ENCODE measurements at places on chromosomes 2 and 18.

- no peak for DNase-seq
These were observed 127.9 kb downstream of the UXS1 start for GRCh38 chr2:106065983-106066820.

GRCh38 chr2:205656461-205656860 lies 25.8 kb upstream of the NRP2 start:
- no peak for DNase-seq

- DNase-seq, result no peak
These were observed 11.6 kb downstream of the CD28 start for GRCh38 chr2:203718087-203718486.

- DNase-seq, result no peak
These were observed 20.5 kb downstream of the APLF start for GRCh38 chr2:68487773-68488355.

GRCh38 chr2:174607989-174608865 lies 10.6 kb upstream of the WIPF1 start:
- no peak for DNase-seq

GRCh38 chr2:224400886-224401632 lies 848 bp downstream of the FAM124B start:
- no peak for DNase-seq

- DNase-seq, result no peak
These were observed 304.7 kb downstream of the TCF4 start for GRCh38 chr18:55283309-55283708.

- no peak for DNase-seq
These were observed 321.7 kb upstream of the REV1 start for GRCh38 chr2:99811544-99811943.

DNA sequence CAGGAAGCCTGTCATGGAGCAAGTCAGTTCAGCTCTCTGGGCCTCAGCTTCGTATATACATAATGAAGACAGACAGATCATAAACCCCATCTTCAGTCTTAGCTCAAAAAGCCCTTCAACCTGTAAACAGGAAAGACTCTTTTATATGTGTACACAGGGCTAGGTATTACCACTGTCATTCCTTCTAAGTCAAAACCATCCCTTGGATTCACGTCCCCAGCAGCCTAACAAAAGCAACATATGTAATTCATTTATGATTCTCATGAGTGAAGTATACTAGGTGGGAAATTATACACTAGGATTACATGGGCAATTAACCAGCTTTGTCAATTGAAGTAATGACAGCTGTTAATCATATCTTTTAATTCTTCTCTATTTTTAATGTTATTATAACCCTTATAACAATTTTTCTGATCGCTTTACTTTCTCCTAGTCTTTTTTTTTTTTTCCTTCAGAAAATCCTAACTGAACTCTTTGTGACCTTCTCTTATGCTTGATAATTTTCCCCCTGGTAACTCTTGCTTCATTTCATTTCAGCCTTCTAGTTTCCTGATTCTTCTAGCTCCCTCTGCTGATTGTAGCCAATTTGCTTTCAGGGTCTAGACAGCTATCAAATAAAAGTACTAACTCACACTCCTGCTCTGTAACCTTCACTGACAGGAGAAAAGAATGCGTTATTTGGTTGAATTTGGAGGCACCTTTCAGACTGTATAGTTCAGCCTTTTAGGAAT lies 99.7 kb downstream of the RBM43 start:
- DNase-seq, result peak; percentile 28

DNA sequence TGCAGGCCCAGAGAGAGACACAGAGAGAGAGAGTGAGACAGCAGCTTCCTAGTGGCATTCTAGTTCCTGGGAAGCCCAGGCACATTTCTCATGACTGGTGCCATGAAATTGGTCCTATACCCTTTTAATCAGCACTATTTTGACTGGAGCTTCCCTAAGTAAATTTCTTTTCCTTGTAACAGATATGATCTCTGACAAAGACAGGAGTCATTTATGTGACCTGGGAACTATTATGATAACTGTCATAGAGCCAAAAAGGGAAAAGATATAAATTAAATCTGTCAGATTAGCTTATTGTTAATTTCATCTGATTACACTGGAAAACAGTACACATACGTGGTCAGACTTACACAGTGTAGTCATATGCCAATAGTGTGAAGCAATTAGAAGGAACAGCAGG lies 161.3 kb upstream of the HNRNPA3 start:
- DNase-seq, result no peak

GRCh38 chr2:22355816-22356433 lies 1029.1 kb upstream of the KLHL29 start:
- no peak for DNase-seq

- DNase-seq, result no peak
These were observed 105.8 kb upstream of the OTOS start for GRCh38 chr2:240246173-240246820.
